ENCODE measurements at places on chromosomes 4 and X.

DNA sequence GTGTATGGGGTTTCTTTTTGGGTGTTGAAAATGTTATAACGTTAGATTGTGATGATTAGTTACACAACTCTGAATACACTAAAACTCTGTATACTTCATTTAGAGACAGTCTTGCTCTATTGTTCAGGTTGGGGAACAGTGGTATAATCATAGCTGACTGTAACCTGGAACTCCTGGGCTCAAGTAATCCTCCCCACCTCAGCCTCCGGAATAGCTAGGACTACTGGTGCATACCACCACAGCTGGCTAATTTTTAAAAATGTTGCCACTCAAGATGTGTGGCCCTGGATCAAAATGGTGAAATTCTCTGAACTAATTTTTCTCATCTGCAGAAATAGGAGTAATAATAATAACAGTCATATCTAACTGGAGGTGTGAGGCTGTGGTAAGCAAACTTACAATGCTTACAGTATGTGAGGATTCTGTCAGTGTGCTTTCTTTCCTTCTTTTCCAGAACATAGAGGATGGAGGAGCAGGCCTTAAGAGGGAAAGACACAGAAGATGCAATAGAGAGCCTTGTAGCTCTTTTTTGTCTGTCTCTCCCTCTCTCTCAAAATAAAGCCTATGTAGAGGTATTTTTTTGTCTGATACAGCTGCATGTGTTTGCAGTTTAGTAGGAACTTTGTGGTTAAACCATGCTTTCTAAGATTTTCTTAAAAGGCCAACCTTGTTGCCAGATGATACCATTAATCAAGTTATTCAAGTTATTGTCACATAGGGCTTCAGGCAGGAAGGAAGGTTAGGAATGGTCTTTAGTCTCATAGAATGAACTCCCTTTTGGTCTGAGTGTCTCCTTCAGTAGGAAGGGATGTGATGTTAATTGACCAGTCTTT lies 7.5 kb downstream of the ADD1 start:
- DNase-seq: no peak

- DNase-seq: no peak
These were observed 14.8 kb downstream of the SPINK2 start for GRCh38 chr4:56806666-56807065.

DNA sequence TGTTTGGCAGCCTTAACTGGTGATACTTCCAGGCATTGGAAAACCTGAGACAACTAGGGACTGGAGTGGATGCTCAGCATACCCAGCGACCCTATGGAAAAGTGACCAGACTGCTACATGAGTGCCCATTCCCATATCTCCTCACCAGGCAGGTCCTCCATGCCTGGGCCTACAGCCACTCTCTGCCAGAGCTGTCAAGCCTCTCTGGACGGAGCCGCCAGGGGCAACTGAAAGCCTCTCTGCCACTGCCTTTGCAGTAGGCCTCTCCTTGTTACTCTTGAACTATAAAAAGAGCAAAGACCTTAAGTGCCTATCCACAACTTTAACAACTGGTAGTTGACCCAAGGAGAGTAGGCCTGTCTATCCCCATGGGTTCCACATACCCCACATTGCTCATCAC lies 20.2 kb upstream of the FAAH2 start:
- no peak for DNase-seq

GRCh38 chr4:7687796-7688195 lies 251.9 kb downstream of the AFAP1 start:
- no peak for DNase-seq

- no peak for DNase-seq
These were observed 139.7 kb downstream of the MAML3 start for GRCh38 chr4:140014284-140014683.

- DNase-seq: no peak
These were observed 19.9 kb upstream of the ZIC3 start for GRCh38 chrX:137545711-137546651.

- DNase-seq: no peak
These were observed 316.9 kb upstream of the NOCT start for GRCh38 chr4:138698641-138699040.

GRCh38 chrX:124534536-124534935 lies 188.2 kb downstream of the SH2D1A start:
- DNase-seq: no peak

DNA sequence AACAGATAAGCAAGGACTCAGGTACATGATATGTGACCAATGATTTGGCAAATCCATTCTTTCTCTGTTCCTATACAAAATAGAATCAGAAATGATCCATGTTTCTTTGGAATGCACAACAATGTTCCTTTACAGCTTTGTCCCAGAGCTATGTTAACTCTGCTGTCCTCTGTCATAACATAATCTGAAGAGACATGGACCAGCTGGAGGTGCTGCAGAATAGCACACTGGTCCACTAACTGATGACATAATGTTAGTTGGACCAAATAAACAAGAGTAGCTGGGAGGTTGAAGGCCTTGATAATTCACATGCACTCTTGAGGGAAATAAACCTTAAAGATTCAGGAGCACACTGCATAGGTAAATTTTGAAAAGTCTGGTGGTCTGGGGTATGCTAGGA lies 23.0 kb upstream of the DHX15 start:
- DNase-seq: no peak

DNA sequence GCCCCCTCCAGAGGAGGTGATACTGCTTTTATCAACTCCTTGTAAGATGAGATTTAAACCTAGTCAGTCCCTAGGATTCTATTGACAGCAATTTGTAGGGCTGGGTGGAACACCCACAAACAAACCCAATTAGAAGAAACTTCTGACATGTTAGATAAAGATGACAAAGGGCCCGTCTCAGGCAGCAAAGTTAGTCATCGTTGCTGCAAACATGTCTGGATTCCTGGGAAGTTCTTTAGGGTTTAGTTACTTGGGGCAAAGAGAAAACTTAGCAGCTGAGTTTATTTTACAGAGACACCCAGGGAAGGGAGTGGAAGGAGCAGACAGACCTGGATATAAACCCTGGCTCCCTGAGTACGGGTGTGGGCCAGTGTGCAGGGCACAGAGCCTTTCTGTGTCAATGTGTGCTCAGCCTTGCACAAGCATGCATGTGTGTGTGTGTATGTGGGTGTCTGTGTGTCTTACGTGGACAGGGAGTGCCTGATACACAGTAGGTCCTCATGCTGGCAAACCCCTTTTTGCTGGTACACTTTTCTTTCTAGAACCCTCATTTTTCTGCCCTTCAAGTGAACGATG lies 130.0 kb upstream of the STX18 start:
- DNase-seq: no peak

GRCh38 chr4:36835246-36835645 lies 409.3 kb upstream of the NWD2 start:
- no peak for DNase-seq

DNA sequence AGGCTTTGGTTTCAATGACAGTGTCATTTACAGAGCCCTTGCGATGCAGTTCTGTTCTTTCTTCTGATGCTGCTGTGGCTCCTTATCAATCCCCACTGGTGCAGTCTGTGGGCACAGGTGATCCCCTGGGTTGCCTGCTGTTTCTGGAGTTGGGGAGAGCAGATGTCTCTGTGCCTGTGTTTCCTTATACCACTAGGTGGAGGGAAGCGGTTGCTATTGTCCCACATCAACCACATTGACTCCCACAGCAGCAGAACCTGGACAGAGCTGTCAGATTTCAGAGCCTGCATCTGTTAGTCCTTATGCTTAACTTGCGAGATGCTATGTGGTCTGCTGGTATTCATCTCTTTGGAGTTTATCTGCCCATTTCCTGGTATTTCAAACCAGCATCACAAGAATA lies 57.7 kb downstream of the NEIL3 start:
- no peak for DNase-seq

DNA sequence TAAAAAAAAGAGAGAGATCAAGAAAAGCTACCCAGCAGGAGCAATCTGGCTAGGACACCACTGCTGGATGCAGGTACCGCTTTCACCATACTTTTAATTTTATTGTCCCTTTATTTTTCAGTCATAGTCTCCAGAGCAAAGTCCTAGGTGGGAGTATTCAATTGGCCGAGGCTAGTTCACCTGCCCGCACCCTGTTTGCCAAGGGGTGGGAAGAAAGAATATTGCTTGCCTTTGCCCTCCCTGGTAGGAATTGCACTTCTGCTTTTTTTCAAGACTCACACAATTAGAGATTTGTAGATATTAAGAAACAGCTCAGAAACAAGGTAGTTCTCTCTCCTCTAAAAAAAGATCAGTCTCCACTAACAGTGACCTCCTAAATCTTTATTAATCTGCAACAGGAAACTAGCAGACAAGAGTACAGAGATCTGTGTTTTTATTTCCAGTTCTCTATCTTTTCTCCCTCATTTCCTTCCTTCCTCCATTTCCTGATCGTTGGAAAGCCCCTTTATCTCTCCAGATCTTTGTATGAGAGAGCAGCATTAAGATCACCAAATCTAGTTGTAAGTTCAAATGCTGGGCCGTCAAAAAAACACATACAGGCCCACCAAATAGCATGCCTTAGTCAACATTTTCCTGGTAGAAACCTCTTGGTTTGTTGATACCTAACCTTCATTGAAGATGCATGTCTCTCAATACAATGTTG lies 9.4 kb upstream of the RPGR start:
- no peak for DNase-seq

- no peak for DNase-seq
These were observed 51.7 kb downstream of the PPARGC1A start for GRCh38 chr4:23838131-23838530.

DNA sequence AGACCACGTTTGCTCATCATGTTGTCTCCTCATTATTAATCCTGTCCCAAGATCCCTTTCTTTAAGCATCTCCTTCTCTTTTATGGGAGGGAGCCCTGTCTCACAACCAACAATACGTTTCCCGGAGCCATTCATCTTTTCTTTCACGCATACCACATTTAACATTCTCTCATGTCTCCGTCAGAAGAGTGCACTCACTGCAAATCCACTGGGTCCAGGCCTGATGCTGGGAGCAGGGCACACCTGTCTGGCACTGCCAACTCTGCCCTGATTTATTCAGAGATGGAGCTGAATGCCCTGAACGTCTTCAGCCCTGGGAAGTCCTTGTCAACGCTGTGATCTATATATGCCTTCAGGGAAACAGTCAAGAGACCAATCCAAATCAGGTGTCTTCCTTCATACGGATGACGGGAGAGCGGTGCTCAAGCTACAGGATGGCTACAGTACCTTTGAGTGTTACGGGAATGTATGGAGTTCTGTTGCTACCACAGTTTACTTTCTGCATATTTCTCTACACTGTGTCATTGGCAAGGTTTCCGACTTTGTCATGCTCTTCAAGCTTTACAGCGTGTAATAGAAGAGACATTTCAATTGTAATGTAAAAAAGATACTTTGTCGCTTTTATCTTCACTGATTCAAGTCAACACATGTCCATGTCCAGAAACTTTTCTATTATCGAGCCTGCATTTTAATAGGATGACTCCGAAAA lies 140.4 kb upstream of the SLITRK2 start:
- no peak for DNase-seq

DNA sequence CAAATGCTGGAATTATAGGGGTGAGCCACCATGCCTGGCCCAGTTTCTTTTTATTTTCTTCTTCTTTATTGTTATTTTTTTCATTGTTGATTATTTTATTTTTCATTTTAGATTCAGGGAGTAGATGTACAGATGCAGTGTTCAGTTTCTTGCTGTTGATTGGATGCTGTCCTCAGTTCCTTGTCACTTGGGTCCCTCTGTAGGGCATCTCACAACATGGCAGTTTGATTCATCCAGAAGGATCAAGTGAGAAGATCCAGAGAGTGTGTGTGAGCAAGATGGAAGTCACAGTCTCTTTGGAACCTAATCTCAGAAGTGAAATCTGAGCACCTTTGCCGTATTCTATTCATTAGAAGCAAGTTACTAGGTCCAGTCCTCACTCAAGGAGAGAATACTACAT lies 20.9 kb downstream of the HMGB3 start:
- no peak for DNase-seq

GRCh38 chrX:96540111-96540631 lies 144.5 kb upstream of the DIAPH2 start:
- no peak for DNase-seq

DNA sequence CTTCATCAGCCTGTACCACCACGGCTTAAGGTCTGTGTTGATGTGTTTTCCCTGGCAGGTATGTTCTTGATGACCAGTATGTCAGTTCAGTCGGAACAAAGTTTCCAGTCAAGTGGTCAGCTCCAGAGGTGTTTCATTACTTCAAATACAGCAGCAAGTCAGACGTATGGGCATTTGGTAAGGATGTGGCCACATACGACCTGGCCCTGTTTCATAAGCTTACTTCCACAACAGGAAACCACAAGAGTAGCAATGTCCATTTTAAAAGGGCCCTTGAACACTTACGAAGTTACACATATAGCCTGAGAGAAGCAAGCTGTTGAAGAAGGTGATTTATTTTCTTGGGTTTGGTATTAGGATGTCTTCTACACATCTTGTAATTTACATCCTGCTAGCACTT lies 46.1 kb downstream of the BMX start:
- no peak for DNase-seq

DNA sequence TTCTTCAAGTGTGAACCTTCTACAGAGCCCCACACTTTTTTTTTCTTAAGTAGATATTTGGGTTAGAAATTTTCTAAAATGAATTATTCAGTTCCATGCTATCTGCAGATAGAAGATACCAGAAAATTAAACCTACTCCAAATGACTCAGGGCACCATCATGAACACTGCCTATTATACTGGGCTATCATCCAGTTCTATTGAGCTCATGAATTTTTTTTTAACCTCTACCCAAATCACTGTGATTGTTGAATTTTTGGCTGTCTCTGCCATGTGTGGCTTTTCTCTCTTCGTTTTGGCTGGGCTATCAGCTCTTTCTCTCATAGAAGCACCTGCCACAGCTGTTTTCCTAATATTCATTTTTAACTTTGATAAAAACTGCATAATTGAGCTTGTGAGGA lies 31.0 kb upstream of the SLC34A2 start:
- DNase-seq: no peak

DNA sequence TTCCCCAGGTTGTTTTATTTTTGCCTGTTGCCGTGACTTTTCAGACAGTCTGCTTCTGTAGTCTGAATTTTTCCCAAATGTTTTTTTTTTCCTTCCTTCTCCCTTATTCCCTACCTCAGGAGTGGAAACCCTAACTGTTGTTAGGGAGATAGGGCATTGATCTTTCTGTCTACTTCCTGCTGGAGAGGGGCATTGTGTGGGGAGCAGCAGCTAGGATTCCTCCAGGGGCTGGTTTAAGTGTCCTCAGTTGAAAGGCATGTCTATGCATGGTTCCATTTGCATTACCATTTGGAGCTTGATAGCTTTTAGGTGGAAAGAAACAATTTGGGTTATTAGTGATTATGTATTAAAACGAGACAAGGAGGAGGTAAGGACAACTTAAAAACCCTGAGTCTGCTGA lies 383.9 kb downstream of the DCAF12L2 start:
- no peak for DNase-seq

DNA sequence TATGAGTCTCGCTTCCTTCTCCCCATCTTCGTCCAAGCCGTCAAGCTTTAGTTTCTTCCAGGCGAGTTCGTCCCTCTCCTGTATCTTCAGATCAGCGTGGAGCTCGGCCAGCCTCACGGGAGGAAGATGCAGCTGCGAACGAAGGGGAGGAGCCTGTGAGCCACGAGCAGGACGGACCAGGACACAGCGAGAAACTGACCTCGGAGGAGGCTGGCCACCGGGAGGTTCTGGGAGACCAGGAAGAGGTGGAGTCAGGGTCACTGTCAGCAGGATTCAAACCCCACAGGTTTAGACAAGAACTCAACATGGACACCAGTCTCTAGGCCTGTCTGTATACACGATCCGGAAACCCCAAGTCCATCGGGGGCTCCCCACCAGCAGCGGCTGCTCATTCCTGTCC lies 7.3 kb downstream of the LRPAP1 start:
- DNase-seq: no peak

Data from CD4-positive, alpha-beta T cell (primary cell).